Gastrocnemius medialis (tissue), 4 donors: ENCODE measurements at places on chromosomes 6 and 20. TPM values are rescaled to one million over a fixed set of nuclear protein-coding genes. Genes with fewer than 3 reads are reported as not detected.
A peak's percentile ranks its signal among the peaks of the same experiment; 100 is the strongest.

GRCh38 chr6:24991810-24992467 lies 56.2 kb upstream of the RIPOR2 start:
- no peaks in the 10 kb centered on the region for H3K4me1 ChIP-seq
- H3K27me3 ChIP-seq = no peaks in the 10 kb centered on the region
- no peak for DNase-seq
- H3K4me3 ChIP-seq = no peak overlapping the region

GRCh38 chr20:3494218-3494617 lies 23.4 kb downstream of the ATRN start:
- H3K27ac ChIP-seq = no peak overlapping the region
- no peak overlapping the region for H3K4me3 ChIP-seq

DNA sequence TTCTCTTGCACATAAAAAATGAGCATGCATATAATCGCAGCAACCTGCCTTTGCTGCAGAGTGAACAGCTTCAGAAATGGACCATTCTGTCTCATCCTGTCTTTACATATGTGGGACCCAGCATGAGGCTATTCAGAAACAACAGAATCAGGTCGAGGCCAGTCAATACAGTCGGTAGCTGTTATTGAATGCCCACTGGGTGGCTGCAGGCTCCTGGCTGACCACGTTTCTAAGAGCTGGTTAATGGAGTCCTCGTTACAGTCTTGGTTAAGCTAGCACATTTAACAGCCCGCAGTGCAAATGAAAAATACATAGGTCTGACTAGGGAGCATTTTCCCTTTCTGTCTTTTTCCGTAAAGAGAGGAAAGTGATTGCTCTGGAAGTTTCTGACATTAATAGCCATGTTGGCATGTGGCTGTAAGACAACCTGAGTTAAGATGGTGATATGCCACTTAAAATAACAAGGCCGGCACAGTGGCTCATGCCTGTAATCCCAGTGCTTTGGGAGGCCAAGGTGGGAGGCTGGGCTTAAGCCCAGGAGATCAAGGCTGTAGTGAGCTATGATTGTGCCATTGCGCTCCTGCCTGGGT lies 75.0 kb downstream of the SHLD1 start:
- no peak overlapping the region for H3K27ac ChIP-seq
- peaks cover 13% of the 10 kb centered on the region for H3K4me1 ChIP-seq
- no peaks in the 10 kb centered on the region for H3K27me3 ChIP-seq
- H3K36me3 ChIP-seq = no peaks in the 10 kb centered on the region
- no peak for DNase-seq

DNA sequence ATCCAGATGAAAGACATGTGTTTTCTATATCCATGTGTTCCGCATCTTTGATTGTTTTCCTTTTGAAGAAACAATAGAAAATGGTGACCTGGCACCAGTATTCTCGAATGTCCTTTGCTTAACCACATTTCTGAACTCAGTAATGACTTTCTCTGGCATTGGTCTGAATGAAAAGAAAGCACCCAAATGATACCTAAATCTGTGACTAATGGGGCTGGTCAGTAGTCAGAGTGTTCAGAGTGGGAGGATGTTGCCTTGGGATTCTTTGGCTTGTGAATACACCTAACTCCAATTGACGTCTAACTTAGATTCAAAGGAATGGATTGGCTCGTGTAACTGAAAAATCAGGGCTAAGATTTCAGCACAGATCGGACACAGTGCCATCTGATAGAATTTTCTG lies 27.1 kb downstream of the PARD6B start:
- no peak overlapping the region for H3K27ac ChIP-seq
- H3K4me3 ChIP-seq = no peak overlapping the region
- no peaks in the 10 kb centered on the region for H3K36me3 ChIP-seq
- no peaks in the 10 kb centered on the region for H3K27me3 ChIP-seq
- no peak for DNase-seq

DNA sequence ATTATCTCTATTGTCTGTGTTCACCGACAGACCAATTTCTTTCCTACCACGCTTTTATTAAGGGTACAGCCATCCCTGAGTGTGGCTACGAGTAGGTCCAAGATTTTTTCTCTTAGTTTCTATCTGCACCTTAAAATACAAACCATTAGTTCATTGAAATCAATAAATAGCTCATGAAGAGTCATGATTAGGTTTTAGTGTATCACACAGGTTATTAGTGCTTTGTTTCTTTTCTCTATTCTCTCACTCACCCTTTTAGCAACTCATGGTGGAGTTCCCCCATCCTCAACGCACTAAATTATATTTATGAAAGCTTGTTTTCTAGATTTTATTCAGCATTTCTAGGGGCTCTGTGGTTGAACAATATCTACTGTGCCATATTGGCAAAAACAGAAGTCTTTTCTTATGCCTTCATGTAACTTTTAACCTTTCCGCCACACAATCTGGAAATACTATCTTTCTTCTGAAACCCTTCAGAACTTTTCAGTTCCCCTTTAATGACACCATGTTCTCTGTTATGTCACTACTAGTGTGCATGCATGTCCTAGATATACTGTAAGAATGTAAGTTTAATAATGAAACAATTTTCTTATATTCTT lies 128.2 kb upstream of the LAMA2 start:
- H3K27me3 ChIP-seq = no peaks in the 10 kb centered on the region
- no peak for DNase-seq
- H3K4me1 ChIP-seq = no peaks in the 10 kb centered on the region
- H3K4me3 ChIP-seq = no peak overlapping the region

DNA sequence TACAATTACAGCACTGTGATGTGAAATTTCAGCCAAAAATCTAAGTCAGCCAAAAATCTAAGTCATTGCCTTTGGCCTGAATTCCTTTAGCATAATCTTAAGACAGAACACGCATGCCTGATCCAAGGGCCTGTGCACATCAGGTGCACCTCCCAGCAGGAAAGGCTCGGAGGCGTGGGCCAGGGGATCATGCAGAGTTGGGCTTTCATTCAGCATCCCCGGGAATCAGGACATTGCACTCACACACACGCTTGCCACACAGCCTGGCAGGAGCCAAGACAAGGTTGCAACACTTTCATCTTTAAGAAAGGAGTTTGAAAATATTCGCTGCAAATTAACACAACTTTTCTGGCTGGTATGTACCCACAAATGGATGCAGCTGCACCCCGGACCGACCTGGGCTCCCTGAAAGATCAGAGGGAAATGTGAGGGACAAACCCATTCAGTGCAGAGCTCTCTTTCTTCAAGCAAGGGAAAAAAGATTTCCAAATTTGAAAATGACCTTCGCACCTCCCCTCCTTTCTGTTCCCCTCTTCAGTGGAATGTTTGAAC lies 48.8 kb downstream of the ERMARD start:
- no peaks in the 10 kb centered on the region for H3K4me1 ChIP-seq
- H3K36me3 ChIP-seq = no peaks in the 10 kb centered on the region
- no peak overlapping the region for H3K4me3 ChIP-seq

- H3K4me1 ChIP-seq = no peaks in the 10 kb centered on the region
- H3K4me3 ChIP-seq = no peak overlapping the region
- H3K27me3 ChIP-seq = no peaks in the 10 kb centered on the region
- DNase-seq = no peak
- no peak overlapping the region for H3K27ac ChIP-seq
- H3K36me3 ChIP-seq = no peaks in the 10 kb centered on the region
Measured at GRCh38 chr20:39646874-39647413, 684.8 kb downstream of the DHX35 start.

DNA sequence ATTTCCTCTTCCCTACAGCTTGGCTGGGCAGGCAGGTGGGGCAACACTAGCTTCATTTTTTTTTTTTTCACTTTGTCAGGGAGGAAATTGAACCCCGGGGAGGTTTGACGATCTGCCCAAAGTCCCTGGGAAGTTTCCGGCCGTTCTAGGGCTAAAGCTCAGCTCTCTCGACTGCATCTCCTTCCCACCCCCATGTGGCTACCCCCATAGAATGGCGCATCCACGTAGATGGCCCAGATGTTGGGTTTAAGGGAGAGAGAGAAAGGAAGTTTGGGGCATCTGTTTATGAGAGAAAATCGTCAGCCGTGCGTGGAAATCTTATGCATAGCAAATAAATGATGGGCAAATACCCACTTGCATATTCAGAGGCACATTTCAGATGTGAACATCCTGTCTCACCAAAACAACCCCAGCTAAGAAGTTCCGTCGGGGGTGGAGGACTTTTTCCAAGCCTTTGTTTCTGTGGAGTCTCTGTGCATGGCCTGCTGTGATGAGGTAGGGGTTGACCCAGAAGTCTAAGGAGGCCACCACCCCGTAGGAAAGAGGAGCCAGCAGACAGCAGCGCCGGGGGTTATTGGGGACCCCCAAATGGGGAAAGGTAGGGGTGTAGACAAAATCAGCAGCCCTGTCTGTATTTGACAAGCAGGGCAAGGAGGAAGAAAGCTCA lies 40.5 kb upstream of the ZNF831 start:
- no peaks in the 10 kb centered on the region for H3K27me3 ChIP-seq
- H3K36me3 ChIP-seq = no peaks in the 10 kb centered on the region
- DNase-seq = no peak
- no peaks in the 10 kb centered on the region for H3K4me1 ChIP-seq
- H3K27ac ChIP-seq = no peak overlapping the region

DNA sequence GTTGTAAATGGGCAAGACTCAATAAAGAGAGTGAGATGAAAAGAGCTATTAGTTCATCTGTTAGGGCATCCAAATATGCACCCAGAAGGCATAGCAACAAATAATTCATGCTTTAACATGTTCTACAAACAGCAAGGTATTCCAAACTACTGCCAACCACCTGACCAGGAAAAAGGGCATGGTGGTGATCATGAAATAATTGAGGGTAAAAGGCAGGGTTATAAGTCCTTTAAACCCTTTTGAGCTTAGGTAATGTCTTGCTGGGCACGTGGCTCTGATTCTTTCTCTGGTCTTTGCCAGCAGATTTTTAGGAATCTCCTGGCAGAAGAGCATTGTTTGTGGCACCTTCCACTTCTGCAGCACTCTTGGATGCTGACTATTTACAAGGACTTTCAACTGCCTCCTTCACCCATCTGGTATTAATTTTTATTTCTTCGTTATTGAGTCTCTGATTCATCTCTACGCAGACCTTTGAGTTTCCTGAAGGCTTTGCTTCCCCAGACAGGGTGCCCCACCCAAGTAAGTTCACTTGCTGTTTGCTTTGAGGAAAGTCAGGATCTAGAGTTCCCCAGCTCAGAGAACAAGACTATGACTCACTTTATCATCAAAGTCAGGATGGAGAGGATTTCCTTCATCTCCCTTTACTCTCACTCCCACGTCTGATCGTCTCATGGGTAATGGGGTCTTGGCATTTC lies 83.4 kb upstream of the NEDD9 start:
- no peak for DNase-seq
- no peaks in the 10 kb centered on the region for H3K4me1 ChIP-seq

DNA sequence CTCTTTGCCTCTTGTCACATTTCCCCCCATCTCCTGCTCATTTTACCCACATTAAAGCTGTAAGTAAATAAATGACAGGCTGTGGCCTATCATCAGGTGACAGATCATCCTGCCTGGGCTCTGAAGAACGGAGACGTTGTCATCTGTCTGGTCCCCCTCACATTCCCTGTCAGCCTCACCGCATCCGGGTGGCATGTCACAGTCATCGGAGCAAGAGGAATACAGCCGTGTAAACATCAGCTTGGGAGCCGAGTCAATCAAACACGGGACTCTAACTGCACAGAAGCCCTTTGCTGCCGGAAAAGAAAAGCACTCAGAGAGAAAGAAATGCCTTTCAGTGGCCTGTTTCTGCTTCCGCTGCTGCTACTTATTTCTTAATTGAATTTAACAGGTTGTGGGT lies 371.9 kb upstream of the ID4 start:
- H3K4me3 ChIP-seq = no peak overlapping the region
- H3K36me3 ChIP-seq = no peaks in the 10 kb centered on the region
- no peaks in the 10 kb centered on the region for H3K4me1 ChIP-seq
- H3K27ac ChIP-seq = no peak overlapping the region

DNA sequence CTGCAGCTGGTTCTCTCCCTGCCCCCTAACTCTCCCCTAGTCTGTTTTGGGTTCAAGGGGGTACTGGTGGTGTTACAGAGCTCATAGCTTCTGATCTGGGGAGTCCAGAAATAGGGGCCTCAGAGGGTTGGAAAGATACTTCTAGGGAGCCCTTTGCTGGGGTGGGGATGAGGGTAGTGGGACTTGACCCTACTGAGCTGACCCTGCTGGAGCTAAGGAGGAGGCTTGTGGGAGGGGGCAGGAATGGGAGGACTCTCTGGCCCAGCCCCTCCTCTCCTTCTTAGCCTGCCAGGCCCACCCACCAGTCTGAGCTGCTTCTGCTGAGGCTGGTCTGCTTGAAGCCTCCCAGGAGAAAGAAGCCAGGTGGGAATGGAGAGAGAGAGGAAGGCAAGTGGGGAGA lies at the start of gene EGFL8:
Gene EGFL8, plus strand, starts transcription at position 301 of the 400 bp plus-strand sequence. CDS start 1,571 bp downstream, outside the sequence.
- H3K36me3 ChIP-seq = no peaks in the 10 kb centered on the region
- no peak for DNase-seq
- no peaks in the 10 kb centered on the region for H3K27me3 ChIP-seq
- H3K27ac ChIP-seq = peak within 1 kb of the TSS; percentile 20

The EDN1 gene
- total RNA-seq = 9.0 TPM

The RXRB gene
- 24.3 TPM for total RNA-seq

The MDFI gene
- total RNA-seq = 1.1 TPM

The MYCT1 gene
- total RNA-seq = 13.7 TPM

The CCNC gene
- total RNA-seq = 18.9 TPM

The NECAB3 gene
- 72.3 TPM for total RNA-seq

The TAGAP gene
- total RNA-seq = not detected
